ENCODE measurements at places on chromosomes 13 and 19.

DNA sequence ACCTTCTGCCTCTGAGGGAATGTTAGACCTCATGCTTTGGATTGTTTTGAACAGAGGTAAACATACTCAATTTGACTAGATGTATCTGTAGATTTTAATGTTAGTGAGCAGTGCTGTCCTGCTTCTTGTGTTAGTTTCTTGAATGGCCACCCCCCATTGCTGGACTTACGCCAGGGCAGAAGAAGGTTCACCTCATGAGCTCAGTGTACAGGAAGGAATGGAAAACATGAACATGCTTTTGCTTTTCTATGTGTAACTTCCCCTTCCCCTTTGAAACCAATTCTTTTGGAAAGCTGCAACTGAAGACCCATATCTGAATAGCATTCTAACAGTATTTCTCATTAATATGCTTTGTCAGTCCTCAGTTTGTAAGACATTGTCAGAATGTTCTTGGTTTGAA, 32.3 kb downstream of the WASF3 start:
- no peak for DNase-seq

DNA sequence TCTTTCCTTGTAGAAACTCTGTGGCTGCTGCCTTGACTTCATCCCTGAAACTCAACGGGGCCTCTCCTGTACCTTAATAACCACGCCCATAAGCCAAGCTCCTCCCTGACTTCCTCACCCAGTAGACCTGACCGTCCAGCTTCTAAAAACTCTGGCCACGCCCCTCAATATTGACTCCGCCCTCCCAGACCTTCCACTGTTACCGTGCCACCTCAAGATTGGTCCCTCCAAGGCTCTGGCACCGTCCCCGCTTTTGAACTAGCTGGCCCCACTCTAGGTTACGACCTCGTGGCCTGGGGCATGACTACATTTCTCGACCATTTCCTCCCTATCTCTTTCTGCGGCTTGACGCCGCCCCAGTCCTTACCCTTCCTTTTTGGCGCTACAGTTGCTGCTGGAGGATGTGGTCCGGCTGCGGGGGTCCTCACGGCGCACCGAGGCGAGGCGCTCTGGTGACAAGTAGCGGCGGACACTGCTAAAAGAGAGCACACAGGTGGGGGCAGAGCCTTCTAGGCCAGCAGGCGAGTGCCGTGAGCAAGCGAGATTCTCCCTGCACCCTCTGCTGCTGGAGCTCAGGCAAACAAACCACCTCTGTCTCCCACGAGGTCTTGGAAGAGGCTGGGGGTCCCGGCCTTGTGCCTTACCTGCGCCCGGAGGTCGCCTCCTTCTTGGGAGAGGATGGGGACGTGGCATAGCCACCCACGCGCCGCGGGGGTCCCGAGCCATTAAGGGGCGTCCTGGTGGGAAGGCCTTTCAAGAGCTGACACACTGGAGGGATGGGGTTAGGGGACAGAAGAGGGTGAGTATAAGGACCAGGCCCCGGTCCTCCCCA, 2.3 kb upstream of the EML2 start:
- peak; percentile 82 for DNase-seq

DNA sequence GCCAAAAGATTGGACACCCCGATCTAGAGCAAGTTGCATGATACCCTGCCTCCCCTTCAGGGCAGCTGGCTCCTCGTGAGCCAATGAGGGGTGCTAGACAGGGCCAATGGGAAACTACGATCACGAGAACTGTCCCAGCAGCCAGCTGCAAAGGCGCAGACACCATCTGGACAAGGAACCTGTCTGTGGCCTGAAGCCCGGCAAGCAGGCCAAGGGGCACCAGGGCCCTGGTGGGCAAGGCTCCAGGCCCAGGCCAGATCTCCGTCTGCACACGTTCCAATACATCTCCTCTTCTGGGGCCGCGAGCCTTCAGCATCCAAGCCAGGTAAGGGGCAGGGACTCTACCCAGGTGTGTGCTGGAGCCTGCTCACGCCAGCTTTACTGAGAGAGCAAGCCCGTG, 20.2 kb downstream of the MED26 start:
- no peak for DNase-seq

DNA sequence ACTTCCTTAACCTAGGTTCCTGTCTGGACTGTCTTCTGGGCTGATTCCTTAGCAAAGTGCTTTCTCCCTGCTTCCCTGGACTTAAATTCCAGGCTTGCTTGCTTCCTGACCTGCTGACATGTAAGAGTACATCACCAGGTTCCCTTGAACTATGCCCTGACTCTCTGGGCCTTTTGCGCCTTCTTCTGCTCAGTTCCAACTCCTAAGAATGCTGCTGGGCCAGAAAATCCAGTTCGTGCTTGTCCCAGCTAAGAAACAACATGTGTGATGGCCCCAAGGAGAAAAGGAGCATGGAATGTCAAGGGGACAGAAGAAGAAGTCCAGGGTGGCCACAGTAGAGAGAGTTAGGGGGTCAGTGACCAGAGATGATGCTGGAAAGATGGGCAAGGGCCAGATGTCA, 42.6 kb upstream of the MBNL2 start:
- no peak for DNase-seq

- no peak for DNase-seq
Observed at GRCh38 chr19:15438577-15438976, 11.2 kb downstream of the WIZ start.

- no peak for DNase-seq
Observed at GRCh38 chr13:38518328-38518727, 168.5 kb upstream of the FREM2 start.

DNA sequence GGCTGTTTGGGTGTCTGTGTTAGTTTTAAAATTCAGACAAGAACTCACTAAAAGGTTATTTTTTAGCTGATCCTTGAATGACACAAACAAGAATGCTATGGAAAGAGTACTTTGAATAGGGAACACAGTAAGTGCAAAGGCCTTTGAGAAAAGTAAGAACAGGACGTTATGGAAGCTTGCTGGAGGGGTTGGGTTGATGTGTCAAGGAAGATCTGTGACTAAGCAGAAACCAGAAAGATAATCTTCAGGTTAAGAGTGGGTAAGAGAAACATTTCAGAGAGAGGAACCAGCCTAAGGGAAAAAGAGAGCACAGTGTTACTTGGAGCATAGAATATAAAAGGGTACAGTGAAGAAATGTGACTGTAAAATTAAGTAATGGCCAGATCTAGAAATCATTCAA, 41.2 kb upstream of the TRPC4 start:
- DNase-seq: no peak

- peak; percentile 32 for DNase-seq
Observed at GRCh38 chr13:27293873-27294515, 23.4 kb downstream of the RASL11A start.

DNA sequence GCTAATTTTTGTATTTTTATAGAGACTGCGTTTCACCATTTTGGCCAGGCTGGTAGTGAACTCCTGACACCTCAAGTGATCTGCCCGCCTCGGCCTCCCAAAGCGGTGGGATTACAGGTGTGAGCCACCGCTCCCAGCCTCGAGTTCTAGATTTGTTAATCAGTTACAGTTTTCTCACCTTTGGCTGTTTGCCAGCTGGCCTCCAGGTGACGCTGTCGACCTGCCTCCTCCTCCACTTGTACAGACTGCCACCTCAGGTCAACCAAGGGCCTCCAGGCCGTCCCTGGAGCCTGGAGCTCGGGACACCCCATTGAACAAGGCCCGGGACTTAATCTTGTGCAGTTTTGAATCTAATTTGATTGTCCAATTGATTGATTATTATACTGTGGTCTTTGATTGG, 45.5 kb downstream of the IER2 start:
- DNase-seq: peak; percentile 77

DNA sequence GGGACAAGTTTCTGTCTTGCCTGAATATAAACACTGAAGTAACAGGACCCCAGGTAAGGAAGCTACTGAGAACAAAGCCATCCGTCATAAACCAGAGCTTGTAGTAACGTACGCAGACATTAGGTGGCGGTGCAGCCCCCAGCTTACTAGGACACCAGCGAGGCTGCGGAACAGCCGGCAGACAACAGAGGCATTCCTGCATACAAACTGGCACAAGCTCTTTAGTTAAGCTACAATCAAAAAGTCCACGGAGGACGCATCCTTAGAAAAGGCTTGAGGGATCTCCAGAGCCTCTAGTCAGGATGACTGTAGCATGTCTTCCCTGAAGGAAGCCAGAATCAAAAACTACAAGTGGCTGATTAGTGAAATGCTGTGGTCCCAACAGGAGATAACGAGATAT, 26.2 kb downstream of the ZNF160 start:
- DNase-seq: peak; percentile 20

DNA sequence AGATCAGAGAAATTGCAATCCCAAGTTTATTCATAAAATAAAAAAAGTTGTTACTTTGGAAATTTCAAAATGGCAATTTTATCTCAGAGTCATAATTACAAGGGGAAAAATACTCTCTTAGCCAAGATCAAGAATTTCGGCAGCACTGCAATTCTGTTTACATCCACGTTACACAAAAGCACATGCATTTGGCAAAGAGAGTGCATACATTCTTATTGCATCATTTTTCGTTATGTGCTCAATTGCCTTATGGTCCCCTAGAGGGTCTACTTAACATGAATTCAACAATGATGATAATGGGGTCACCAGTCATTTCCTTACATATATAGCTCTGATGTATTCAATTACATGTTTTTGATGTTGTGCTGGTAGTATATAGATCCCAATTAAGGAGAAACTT, 498.0 kb downstream of the DIAPH3 start:
- DNase-seq: no peak

GRCh38 chr13:67421475-67421874, 191.3 kb upstream of the PCDH9 start:
- DNase-seq: no peak

- no peak for DNase-seq
Observed at GRCh38 chr13:68428292-68428691, 1198.2 kb upstream of the PCDH9 start.

- DNase-seq: no peak
Observed at GRCh38 chr19:2331601-2332246, 3.2 kb downstream of the SPPL2B start.

DNA sequence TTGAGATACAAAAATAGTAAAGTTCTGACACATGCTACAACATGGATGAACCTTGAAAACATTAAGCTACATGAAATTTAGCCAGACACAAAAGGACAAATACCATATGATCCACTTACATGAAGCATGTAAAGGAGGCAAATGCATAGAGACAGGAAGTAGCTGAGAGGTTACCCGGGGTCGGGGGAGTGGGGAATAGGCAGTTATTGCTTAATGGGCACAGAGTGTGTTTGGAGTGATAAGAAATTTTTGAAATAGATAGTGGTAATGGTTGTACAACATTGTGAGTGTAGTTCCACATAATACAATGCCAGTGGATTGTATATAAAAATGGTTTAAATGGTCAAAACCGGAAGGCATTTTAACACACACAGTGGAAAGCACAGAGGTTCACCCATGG, 4.3 kb downstream of the N4BP2L1 start:
- DNase-seq: no peak

DNA sequence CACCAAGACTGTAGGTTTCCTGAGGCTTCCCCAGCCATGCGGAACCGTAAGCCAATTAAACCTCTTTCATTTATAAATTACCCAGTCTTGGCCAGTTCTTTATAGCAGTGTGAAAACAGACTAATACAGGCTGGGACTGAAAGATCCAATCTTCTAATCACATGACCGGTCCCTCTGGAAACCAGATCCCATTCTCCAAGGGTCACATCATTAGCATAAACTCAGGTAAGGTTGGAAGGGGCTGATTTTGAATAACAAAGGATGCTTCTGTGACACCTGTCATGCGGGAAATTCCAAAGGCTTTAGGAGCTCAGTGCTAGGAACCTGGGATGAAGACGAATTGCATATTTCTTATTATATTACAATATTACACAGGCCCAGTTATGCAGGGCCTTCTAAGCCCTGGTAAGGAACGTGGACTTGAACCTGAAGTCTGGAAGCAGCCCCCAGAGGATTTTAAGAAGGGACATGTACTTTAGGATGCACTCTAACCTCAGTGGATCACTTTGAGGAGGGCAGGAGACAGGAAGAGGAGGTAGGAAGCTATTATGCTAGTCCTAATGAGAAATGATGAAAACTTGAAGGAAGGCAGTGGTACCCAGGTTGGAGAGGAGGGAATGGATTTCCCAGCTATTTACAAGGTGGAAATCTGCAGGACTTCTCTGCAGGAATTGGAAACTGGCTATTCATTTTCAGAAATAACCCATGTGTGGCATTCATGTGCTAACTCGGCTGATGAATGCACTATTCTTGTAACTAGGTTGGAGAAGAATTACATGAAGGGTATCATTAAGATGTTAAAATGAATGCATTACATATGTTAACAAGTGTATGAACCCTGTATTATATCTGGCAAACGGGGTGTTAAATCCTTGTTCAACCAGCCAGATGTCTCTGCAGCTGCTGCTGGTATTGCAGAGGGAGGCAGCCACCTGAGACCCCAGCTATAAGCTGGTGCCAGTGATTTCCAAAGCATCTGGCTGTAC, 19.3 kb downstream of the TNFSF11 start:
- no peak for DNase-seq

Data from B cell (primary cell).